Activated CD8-positive, alpha-beta memory T cell treated with anti-CD3 and anti-CD28 coated beads, Interleukin-2, amount 10 ng/mL, durations not matched to agents 7 days and 5 days (primary cell): ENCODE measurements at places on chromosomes 5 and 9. TPM values are rescaled to one million over a fixed set of nuclear protein-coding genes. Genes with fewer than 3 reads are reported as not detected.

The LCN6 gene
- total RNA-seq: not detected

DNA sequence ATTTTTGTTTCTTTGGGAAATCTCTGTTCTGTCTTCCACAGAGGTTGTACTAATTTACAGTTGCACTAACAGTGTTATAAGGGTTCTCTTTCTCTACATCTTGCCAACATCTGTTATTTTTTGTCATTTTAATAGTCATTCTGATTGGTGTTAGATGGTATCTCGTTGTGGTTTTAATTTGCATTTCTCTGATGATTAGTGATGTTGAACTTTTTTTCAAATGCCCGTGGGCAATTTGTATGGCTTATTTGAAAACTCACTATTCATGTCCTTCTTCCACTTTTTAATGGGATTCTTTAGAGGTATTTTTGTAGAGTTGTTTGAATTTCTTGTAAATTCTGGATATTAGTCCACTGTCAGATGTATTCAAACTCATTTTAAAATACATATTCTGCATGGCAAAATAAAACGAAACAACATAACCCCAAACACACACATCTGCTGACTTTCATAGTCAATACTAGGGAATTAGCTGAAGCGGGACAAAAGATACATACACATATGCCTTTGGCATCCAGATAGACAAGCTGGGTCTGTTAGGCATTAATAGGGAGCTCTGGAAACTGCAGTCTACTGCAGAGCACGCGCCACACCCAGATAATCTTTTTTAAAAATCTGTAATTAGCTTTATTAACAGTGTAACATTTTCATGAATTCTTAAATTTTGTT is 5.8 kb upstream of the SPATA31C2 start:
- no peaks in the 10 kb centered on the region for H3K36me3 ChIP-seq
- peaks cover 52% of the 10 kb centered on the region for H3K27me3 ChIP-seq
- H3K4me3 ChIP-seq: no peak overlapping the region
- no peak overlapping the region for H3K27ac ChIP-seq
- no peaks in the 10 kb centered on the region for H3K4me1 ChIP-seq

GRCh38 chr5:176712546-176713304 is 65.4 kb downstream of the TSPAN17 start:
- H3K27ac ChIP-seq: no peak overlapping the region
- DNase-seq: no peak
- peaks cover 54% of the 10 kb centered on the region for H3K27me3 ChIP-seq
- no peak overlapping the region for H3K4me3 ChIP-seq

The SLC6A3 gene
- 0.07 TPM for total RNA-seq

GRCh38 chr9:13606586-13606985 is 327.1 kb upstream of the MPDZ start:
- DNase-seq: no peak
- no peak overlapping the region for H3K27ac ChIP-seq
- no peak overlapping the region for H3K4me3 ChIP-seq
- H3K4me1 ChIP-seq: no peaks in the 10 kb centered on the region
- H3K27me3 ChIP-seq: no peaks in the 10 kb centered on the region
- H3K36me3 ChIP-seq: no peaks in the 10 kb centered on the region

- H3K36me3 ChIP-seq: no peaks in the 10 kb centered on the region
- no peak overlapping the region for H3K4me3 ChIP-seq
These were observed 474.0 kb upstream of the ACTBL2 start for GRCh38 chr5:57956636-57957035.

The GDA gene
- not detected for total RNA-seq

GRCh38 chr5:1885868-1886845 is 3.4 kb upstream of the IRX4 start:
- H3K4me1 ChIP-seq: no peaks in the 10 kb centered on the region
- H3K4me3 ChIP-seq: no peak overlapping the region
- no peak overlapping the region for H3K27ac ChIP-seq
- no peaks in the 10 kb centered on the region for H3K36me3 ChIP-seq

GRCh38 chr9:87035879-87036278 is 88.6 kb upstream of the GAS1 start:
- H3K4me1 ChIP-seq: no peaks in the 10 kb centered on the region
- no peak for DNase-seq
- no peak overlapping the region for H3K4me3 ChIP-seq
- H3K36me3 ChIP-seq: no peaks in the 10 kb centered on the region
- H3K27me3 ChIP-seq: no peaks in the 10 kb centered on the region

The CDH12 gene
- total RNA-seq: not detected

- no peak overlapping the region for H3K27ac ChIP-seq
- DNase-seq: no peak
- H3K27me3 ChIP-seq: no peaks in the 10 kb centered on the region
- no peaks in the 10 kb centered on the region for H3K36me3 ChIP-seq
- no peak overlapping the region for H3K4me3 ChIP-seq
These were observed 77.3 kb upstream of the MAN2A1 start for GRCh38 chr5:109612278-109612905.

DNA sequence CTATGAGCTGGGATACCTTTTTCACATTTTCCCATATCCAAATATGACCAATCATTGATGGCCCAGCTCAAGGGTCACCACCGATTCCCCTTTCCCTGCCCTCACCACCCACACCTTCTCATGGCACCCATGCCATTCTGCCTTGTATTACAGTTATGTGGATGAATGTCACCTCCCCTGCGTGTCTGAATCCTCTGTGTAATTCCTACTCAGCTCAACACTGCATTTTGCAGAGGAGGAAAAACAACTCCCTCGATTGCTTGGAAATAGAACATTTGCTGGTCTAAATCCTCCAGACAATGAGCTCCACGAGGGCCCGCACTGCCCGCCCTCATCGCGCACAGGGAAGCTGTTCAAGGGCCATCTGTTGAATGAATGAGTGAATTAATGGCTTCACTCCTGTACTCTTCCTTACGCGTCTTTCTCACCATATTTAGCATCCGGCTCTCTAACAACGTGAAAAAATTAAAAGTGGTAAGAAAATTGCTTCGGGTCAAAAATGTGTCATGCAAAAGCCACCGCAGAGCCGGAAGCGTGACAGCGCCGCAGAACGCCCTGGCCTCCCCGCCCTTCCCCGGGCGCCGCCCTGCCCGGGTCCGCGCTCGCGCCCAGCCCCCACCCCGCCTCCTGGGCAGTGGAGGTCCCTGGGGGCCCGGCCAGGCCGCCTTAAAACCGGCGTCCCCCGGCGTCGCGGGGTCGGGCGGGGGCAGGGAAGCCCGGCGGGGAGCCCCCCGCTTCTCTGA is 704 bp downstream of the SUSD1 start:
- H3K36me3 ChIP-seq: peaks cover 34% of the 10 kb centered on the region
- H3K4me3 ChIP-seq: peak overlapping the region; percentile 86
- no peaks in the 10 kb centered on the region for H3K27me3 ChIP-seq
- H3K27ac ChIP-seq: peak overlapping the region; percentile 94
- peak; percentile 91 for DNase-seq
